SIG-M5 (cell line): ENCODE measurements at places on chromosomes 2 and 18.

GRCh38 chr2:204249437-204249836 is 295.8 kb upstream of the PARD3B start:
- DNase-seq, result no peak

GRCh38 chr2:47403609-47404193 is 745 bp downstream of the MSH2 start:
- DNase-seq, result no peak

DNA sequence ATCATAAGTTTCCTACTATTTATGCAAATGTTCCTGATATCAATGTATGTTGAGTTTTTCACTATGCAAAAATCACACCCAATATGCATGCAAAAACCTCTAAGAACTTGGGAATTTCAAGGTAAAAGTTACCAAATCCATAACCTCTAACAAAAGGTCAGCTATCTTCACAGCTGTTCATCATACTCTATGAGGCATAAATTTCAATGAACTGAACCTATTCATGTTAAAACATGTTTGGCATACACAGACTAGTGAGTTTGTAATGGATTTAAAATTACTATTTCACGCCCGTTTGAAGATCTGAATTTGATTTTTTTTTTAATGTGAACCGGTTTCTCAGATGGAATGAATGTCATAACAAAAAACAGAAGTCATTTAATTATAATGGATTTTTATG is 100.2 kb downstream of the ATAD2B start:
- DNase-seq, result no peak

GRCh38 chr2:219106251-219106650 is 45.5 kb upstream of the IHH start:
- DNase-seq, result no peak

DNA sequence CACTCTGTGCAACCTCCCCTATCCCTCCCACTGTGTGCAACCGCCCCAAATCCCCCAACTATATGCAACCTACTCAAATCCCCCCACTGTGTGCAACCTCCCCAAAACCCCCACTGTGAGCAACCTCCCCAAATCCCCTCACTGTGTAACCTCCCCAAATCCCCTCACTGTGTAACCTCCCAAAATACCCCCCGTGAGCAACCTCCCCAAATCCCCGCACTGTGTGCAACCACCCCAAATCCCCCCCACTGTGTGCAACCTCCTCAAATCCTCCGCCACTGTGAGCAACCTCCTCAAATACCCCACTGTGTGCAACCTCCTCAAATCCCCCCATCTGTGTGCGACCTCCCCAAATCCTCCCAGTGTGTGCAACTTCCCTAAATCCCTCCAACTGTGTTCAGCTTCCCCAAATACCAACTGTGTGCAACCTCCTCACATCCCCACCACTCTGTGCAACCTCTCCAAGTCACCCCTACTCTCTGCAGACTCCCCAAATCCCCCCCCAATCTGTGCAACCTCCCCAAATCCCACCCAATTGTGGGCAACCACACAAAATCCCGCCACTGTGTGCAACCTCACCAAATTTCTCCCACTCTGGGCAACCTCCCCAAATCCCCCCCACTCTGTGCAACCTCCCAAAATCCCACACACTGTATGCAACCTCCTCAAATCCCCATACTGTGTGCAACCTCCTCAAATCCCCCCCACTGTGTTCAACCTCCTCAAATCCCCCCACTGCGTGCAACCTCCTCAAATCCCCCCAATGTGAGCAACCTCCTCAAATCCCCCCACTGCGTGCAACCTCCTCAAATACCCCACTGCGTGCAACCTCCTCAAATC is 114.1 kb downstream of the TPO start:
- no peak for DNase-seq

- DNase-seq, result no peak
Measured at GRCh38 chr2:116340690-116341089, 1473.8 kb upstream of the DDX18 start.

GRCh38 chr2:70087702-70088597 is 673 bp downstream of the PCBP1 start:
- DNase-seq, result no peak
